ENCODE measurements at places on chromosomes 13 and 19.

GRCh38 chr13:77891041-77891440, 27.6 kb downstream of the EDNRB start:
- DNase-seq = no peak

GRCh38 chr13:26991508-26992181, 180.0 kb downstream of the USP12 start:
- no peak for DNase-seq

DNA sequence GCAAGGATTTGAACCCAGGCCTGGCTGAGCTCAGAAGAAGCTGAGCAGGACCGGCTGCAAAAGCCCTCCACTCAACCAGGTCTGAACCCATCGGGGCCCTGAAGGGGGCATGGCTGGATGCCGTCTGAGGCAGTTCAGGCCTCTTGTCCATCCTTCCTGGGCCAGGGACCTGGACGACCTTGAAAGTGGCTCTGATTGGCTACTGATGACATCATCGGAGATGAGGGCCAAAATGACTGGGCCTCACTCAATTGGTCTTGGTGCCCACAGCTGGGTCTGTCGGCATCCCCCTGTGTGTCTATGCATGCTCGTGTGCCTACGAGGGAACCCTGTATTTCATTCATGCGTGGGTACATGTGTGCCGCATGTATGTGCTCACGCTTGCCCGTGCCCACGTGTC, 71.8 kb downstream of the PTPRS start:
- DNase-seq = no peak

DNA sequence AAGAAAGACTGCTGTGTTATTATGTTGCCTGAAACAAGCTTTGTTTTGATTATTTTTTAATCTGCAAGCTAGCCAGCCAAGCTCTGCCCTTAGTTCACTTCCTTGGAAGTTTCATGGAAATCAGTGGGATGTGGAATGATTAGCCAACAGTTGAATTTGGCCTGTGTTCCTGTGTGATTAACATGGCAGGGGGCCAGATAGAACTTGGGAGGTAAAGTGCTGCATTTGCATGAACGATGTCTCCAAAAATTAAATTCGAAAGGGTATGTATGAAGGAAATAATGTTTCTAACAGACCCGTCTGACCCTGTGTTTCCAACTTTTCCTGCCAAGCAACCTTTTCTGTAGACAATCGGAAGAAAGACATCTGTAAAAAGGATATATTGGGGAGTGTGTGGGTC, 32.2 kb downstream of the UFM1 start:
- DNase-seq = no peak

- DNase-seq = no peak
These were observed 6.9 kb downstream of the ZNF490 start for GRCh38 chr19:12603714-12604113.

DNA sequence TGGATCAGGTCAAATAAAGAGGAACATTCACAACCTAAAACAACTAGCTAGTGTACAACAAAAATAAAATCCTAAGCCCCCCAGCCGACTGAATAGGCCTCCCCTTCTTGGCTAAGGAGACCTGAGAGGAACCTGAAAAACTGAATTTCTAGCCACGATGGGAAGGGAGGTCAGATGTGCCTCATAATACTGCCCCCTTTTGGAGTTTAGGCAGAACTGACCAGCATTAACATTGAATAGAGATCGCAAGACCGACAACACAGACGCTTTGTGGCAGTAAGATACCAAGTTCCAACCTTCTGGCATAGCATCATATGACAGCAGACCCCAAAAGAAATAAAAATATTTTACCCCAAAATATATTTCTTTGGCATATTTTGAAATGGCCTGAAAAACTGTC, 15.9 kb downstream of the CBY2 start:
- peak; percentile 20 for DNase-seq

- no peak for DNase-seq
These were observed 456.4 kb downstream of the FGF14 start for GRCh38 chr13:101945435-101945834.

DNA sequence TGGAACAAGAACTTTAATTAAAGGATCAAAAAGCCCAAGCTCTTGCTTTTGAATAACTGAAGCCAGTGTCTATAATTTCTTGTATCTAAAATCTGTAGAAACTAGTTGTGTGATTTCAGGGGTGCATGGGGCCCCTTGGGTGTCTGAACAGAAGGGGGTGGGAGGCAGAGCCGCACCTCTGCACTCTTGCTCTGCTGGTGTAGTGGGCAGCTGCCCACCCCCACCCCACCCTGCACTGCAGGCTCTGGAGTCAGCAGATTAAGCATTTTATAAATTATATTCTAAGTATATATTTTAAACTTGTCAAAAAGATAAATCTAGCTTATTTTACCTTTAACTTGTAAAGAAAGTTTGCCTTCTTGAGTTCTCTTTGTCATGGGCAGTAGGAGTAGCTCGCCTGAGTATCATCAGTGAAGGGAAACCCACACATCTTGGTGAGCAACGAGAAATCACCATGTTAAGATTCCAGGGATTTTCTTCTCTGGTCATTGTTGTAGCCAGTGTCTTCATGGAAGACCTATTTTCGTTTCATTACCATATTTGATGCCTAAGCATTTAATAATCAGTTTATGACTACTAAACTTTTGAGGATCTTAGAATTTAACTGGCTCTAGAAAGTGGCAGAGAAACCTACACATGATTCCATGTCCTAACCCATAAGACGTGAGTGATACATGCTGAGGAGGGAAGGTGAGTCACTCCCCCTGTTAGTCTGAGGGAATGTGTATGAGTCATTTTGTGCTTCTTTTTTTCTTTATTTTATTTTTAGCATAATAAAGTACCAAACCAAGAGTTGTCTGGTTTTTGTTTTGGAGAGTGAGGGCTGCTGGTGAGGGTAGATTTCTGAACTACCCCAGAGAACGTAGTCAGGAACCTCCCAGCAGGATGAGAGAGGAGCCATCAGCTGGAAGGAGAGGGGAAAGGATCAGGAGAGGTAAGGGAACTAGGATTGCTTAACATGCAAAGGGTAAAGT, 7.7 kb downstream of the UBE2L5 start:
- peak; percentile 89 for DNase-seq

GRCh38 chr19:1668486-1669270, 16.3 kb upstream of the TCF3 start:
- no peak for DNase-seq

GRCh38 chr13:111225810-111226546, 94.5 kb upstream of the TEX29 start:
- no peak for DNase-seq

DNA sequence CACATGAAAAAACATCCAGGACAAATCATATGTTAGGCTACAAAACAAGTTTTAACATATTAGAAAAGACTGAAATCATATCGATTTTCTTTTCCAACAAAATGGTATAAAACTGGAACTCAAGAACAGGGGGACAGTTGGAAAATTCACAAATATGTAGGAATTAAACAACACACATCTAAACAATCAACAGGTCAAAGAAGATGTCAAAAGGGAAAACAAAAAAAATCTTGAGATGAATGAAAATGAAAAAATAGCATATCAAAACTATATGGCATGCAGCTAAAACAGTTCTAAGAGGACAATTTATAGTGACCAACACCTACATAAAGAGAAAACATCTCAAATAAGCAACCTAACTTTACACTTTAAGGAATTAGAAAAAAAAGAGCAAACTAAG, 585.3 kb downstream of the UQCRFS1 start:
- DNase-seq = no peak

DNA sequence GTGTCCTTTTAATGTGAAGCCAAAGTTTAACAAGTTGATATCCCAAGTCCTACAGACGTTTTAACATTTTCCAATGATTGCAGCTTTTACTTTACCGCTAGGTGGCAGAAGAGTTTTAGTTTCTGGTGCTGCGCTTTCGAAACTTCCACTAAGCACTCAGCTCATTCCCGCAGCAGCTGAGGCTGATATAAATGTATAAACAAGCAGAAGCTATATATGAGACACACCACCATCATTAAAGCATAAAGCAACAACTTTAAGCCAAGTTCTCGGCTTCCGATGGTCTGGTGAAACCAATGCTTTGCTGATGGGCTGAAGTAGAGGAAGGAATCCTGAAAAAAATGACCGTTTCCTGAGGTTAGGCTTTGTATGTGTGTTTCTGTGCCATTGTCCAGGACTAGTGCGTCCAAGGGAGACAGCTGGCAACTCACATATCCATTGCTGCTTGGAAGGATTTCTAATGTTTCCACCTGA, 753.9 kb downstream of the OLFM4 start:
- peak; percentile 22 for DNase-seq

DNA sequence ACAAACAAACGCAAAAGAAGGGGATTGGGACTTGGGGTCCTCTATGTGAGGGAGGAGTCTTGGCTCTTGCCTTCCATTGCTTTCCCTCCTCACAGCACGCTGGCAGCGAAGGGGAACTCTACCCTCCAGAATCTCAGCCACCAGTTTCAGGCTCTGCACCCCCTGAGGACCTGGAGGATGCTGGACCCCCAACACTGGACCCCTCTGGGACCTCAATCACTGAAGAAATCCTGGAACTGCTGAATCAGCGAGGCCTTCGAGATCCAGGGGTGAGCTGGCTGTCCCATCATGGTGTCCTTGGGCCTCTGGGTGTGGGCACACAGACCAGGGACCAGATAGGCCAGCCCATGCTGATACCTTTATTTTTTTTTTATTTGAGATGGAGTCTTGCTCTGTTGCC, 9.6 kb downstream of the PLEKHG2 start:
- DNase-seq = no peak

- no peak for DNase-seq
These were observed 2.8 kb downstream of the TMEM150B start for GRCh38 chr19:55322204-55322885.

DNA sequence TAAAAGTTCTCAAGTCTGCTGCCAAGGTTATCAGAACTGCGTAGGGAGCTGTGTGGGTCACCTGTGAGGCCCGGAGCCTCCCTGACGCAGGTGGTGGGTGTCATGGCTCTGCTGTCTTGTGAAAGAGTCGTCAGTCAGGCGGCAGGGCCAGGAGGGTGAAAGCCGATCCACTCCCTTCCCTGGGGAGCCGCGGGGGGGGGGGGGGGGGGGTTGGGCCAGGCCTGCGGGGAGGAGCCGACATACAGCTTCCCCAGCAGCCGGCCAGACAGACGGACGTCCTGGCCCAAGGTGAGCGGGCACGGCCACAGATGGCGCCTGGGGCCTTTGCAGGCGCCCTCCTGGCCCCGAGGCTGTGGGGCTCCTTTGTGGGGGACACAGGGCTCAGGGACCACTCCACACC, 12.4 kb downstream of the SBNO2 start:
- no peak for DNase-seq

DNA sequence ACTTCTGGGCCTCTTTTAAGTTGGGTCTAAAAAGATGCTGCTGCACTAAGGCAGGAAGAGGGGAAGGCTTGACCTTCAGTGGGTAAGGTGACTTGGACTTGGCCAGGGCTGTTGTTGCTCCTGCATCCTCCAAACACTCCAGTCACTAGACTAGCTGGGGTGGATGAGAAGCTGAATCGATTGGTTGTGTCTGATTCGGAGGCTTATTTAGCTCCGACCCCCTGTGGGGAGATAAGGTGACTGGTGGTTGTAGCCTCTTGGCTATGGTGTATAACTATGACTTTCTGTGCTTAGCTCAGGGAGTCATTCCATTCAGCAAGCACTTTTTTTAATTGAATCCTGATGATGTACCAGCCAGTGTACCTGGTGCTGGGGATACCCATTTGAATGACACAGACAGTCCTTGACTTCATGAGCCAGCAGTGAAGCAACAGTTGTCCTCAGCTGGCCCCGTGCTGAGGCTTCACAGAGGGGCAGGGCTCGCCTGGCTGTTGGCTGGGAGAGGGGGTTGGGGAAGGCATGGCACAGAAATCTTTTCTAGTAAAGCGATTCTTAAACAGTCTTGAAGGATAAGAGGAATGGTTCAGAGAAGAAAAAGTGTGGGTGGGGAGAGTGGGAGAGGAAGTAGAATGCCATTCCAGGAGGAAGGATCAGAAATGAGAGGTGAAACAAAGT, 9.9 kb downstream of the PCDH8 start:
- no peak for DNase-seq

DNA sequence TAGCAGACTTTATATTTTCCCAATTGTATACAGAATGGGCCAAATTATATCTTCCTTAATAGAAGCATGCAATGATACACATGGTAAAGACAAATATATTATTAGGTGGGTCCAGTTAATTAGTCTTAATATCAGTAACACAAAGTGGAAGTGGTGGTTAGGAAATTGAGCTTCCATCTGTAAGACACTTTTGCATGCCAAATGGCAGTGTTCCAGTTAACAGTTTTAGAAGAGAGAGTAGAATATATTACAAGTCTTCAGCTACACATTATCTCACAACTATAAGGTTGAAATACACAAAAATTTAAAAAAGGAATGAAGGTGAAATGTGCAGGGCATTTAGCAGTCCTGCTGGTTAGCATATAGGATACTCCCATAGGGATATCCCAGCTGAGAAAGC, 536.5 kb downstream of the PCDH9 start:
- no peak for DNase-seq

DNA sequence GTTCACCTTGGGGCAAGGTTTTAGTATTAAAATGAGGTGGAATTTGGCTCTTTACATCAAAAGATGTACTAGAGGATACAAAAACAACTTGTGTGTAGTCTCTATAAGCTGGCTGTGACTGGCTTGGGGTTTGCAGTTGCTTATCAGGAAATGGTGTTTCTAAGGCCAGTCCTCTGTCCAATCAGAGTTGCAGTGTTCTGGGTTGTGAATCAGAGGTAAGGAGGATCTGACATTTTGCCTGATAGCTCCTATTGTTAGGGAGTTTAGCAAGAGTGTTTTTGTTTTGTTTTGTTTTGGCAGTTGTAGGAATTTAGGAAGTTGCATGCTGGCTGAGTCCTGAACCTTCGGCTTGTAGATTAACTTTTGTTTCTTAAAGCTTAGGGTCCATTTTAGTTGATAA, 20.1 kb upstream of the ESD start:
- no peak for DNase-seq

- peak; percentile 26 for DNase-seq
These were observed 18.1 kb upstream of the GTF3A start for GRCh38 chr13:27406178-27406939.

- DNase-seq = peak; percentile 56
These were observed 2.5 kb downstream of the ICAM5 start for GRCh38 chr19:10292206-10292788.

GRCh38 chr19:3098515-3099346, 4.6 kb downstream of the GNA11 start:
- DNase-seq = no peak

DNA sequence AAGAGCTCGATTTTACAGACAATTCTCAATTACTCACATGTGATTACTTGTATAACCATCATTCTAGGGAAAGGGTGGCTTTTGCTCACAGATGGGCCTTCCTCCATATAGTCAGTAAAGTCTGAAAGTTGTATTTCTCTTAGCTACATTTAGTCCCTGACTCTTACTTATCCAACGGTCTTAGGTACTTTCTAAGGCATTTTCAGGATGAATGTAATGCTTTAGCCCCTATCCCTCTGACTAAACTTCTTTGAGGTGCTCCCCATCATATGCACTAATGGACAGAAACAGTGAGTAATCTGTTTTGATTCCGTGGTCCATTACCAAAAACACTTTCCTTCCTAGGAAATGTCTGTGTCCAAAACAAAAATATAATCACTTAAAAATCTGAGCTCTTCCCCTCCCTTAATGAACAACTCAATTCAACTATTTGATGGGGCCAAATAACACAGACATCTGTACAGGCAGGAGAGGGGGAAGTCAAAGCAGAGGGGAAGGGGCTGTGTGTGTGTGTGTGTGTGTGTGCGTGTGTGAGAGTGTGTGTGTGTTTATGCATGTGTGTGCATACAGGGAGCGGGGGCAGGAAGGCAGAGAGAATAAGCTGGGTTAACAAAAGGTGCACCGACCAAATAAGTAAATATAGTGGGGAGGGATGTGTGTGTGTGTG, 84.9 kb downstream of the USP12 start:
- DNase-seq = no peak
